ENCODE measurements at places on chromosomes 6 and 20.
A peak's percentile ranks its signal among the peaks of the same experiment; 100 is the strongest.

GRCh38 chr6:25124216-25124715, 154.9 kb upstream of the CARMIL1 start:
- no peak overlapping the region for H3K4me3 ChIP-seq
- peaks cover 60% of the 10 kb centered on the region for H3K4me1 ChIP-seq
- H3K36me3 ChIP-seq = peaks cover 73% of the 10 kb centered on the region

- H3K27ac ChIP-seq = no peak overlapping the region
- H3K4me1 ChIP-seq = no peaks in the 10 kb centered on the region
- no peak for DNase-seq
- no peaks in the 10 kb centered on the region for H3K36me3 ChIP-seq
- H3K4me3 ChIP-seq = no peak overlapping the region
Observed at GRCh38 chr20:63071541-63072181, 64.9 kb upstream of the BHLHE23 start.

DNA sequence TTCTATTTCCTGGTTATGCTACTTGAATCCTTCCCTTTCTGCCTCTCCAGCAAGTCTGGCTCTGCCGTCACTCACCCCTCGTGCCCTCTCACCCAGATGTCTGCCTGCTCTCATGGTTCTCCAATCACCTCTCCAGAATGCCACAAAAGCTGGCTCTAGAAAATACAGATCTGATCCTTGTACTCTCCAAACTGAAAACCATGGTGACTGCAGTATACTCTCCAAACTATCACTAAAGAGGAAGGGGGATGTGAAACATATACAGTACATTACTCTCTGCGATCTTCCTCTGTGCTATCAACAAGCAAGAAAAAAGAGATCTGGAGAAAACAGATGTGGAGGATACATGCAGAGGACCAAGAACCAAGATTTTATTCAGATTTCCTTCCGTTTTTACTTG, 91.1 kb downstream of the ATXN1 start:
- DNase-seq = no peak
- H3K4me1 ChIP-seq = peaks cover 67% of the 10 kb centered on the region
- no peaks in the 10 kb centered on the region for H3K27me3 ChIP-seq
- peaks cover 35% of the 10 kb centered on the region for H3K36me3 ChIP-seq
- H3K27ac ChIP-seq = peak overlapping the region; percentile 97

GRCh38 chr20:8635837-8636236, 433.1 kb upstream of the PLCB4 start:
- H3K4me3 ChIP-seq = no peak overlapping the region
- H3K4me1 ChIP-seq = no peaks in the 10 kb centered on the region
- H3K36me3 ChIP-seq = no peaks in the 10 kb centered on the region
- no peak overlapping the region for H3K27ac ChIP-seq

GRCh38 chr20:53980031-53980465, 90.3 kb downstream of the BCAS1 start:
- H3K4me3 ChIP-seq = no peak overlapping the region
- no peak for DNase-seq
- peaks cover 16% of the 10 kb centered on the region for H3K4me1 ChIP-seq
- H3K27me3 ChIP-seq = peaks cover 18% of the 10 kb centered on the region
- no peaks in the 10 kb centered on the region for H3K36me3 ChIP-seq

- no peaks in the 10 kb centered on the region for H3K4me1 ChIP-seq
- DNase-seq = no peak
Observed at GRCh38 chr6:123074616-123075015, 78.6 kb downstream of the CLVS2 start.

GRCh38 chr20:3210346-3210745, 1.0 kb downstream of the ITPA start:
- H3K36me3 ChIP-seq = peaks cover 8% of the 10 kb centered on the region
- peak overlapping the region; percentile 48 for H3K27ac ChIP-seq
- no peaks in the 10 kb centered on the region for H3K27me3 ChIP-seq
- peak overlapping the region; percentile 85 for H3K4me3 ChIP-seq
- H3K4me1 ChIP-seq = peaks cover 19% of the 10 kb centered on the region
- no peak for DNase-seq

DNA sequence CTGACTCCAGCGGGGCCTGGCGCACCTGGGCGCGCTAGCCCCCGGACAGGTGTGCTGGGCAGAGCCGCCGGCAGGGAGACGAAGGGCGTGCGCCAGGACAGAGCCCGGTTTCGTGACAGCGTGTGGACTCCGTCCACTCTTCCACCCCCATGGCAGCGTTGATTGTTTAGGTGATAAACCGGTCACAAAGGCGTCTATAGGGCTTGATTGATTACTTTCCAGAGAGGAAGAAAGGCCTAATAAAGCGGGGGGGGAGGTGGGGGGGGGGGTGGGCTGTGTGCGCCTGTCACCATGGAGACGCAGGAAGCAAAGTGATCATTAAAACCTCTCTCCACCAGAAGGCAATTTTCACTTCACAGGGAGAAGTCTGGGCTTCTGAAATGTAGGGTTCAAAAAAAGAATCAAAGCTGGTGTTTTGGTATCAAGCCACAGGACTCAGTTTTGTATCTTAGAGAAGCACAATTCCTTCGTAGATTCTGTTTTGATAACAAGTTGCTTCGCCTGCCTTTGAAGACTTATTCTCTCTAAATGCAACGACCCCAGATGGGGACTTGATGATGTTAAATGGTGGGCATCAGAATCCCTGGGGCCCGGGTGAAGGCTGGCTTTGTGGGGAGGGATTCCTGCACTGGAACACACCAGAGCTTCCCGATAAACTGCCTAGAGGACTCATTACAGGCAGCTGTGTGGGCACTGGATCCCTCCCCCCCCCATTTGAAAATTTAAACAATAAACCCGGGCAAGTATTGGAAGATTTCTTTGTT, 1.4 kb downstream of the PHACTR3 start:
- no peak for DNase-seq
- H3K4me1 ChIP-seq = peaks cover 3% of the 10 kb centered on the region
- H3K27ac ChIP-seq = no peak overlapping the region
- no peak overlapping the region for H3K4me3 ChIP-seq
- H3K27me3 ChIP-seq = peaks cover 53% of the 10 kb centered on the region

GRCh38 chr6:34798057-34798456, 6.2 kb downstream of the BLTP3A start:
- no peaks in the 10 kb centered on the region for H3K36me3 ChIP-seq
- no peak overlapping the region for H3K27ac ChIP-seq
- H3K27me3 ChIP-seq = no peaks in the 10 kb centered on the region
- no peak overlapping the region for H3K4me3 ChIP-seq
- peaks cover 8% of the 10 kb centered on the region for H3K4me1 ChIP-seq

DNA sequence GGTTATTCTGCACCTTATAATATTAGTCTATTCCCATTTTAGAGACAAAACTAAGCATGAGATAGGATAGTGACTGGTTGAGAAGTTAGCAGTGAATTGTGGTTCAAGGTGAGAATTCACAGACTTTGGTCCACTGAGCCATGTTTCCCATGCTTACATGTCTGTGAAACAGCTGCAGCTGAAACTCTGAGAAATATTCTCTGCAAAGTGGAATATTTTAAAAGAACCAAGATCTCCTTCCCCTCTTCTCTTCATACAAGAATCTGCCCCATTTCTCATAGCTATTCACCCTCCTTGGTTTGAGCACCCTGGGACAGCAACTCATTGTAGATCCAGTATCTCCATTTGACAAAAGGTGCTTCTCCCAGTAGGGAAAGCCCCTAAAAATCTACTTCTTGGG, 70.2 kb upstream of the TMEM170B start:
- H3K27ac ChIP-seq = no peak overlapping the region
- no peak overlapping the region for H3K4me3 ChIP-seq
- no peaks in the 10 kb centered on the region for H3K4me1 ChIP-seq
- H3K27me3 ChIP-seq = no peaks in the 10 kb centered on the region
- DNase-seq = no peak
- H3K36me3 ChIP-seq = no peaks in the 10 kb centered on the region

DNA sequence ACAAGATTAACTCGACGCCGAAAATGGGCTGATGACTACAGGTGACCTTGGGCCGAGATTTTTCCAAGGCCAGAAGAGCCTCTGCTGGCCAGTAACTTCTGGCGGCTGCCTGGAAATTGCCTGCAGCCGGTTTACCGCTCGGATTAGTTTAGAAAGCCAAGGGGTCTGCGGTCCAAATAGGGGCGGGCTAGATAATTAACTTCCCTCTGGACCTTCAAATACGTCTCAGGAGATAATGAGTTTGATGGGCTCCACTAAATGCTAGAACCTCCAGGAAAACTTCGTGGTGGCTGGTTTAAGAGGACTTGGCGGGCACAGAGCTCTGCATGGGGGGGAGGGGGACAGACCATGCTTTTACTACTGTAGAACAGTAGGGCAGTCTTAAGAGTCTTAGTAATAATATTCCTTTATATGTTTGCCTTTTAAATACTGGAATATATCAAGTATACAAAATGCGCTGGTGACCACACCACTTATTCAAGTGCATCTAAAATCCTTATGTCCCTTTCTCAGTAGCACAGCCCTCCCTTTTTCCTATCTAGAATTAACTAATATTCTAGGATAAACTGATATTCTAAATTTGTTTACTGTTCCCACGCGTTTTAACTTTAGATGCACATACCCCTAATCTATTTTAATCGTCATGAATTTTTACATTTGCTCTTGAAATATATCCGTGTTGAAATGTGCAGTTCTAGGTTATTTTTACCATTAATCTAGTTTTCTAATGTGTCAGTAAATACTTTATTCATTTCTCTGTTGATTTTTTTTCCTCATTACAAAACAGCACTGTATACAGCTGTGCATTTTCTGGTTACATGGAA, 107.5 kb upstream of the PRSS16 start:
- peak; percentile 67 for DNase-seq
- H3K4me1 ChIP-seq = peaks cover 53% of the 10 kb centered on the region
- H3K27me3 ChIP-seq = no peaks in the 10 kb centered on the region
- H3K4me3 ChIP-seq = peak overlapping the region; percentile 90
- peak overlapping the region; percentile 94 for H3K27ac ChIP-seq

- H3K27me3 ChIP-seq = peaks cover 8% of the 10 kb centered on the region
- H3K4me3 ChIP-seq = no peak overlapping the region
- no peaks in the 10 kb centered on the region for H3K4me1 ChIP-seq
- no peak overlapping the region for H3K27ac ChIP-seq
- no peak for DNase-seq
- H3K36me3 ChIP-seq = no peaks in the 10 kb centered on the region
Observed at GRCh38 chr6:147447835-147448611, 60.5 kb upstream of the SAMD5 start.

- no peak overlapping the region for H3K27ac ChIP-seq
- H3K36me3 ChIP-seq = peaks cover 28% of the 10 kb centered on the region
- H3K4me3 ChIP-seq = no peak overlapping the region
- H3K4me1 ChIP-seq = no peaks in the 10 kb centered on the region
- DNase-seq = no peak
Observed at GRCh38 chr6:100565439-100566104, 100.9 kb upstream of the SIM1 start.

DNA sequence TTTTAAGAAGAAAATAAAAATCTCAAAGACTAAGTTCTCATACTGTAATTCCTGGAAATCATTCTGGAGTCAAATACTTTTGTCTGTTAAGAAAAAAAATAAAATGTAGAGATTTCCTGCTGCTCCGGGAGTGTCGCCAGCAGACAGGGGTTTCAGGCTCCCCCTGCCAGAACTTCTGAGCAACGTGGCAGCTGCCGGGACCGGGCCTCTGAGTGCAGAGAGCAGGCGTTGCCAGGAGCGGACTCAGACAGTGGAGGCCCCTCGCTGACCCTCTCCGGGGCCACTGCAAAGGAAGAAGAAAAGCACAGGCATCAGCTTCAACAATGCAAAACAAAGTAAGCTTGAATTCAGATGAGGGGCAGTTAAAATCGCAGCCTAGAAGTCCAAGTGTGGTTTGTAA, 95.5 kb downstream of the THBS2 start:
- H3K27me3 ChIP-seq = peaks cover 4% of the 10 kb centered on the region
- H3K27ac ChIP-seq = no peak overlapping the region
- DNase-seq = no peak
- H3K36me3 ChIP-seq = no peaks in the 10 kb centered on the region
- no peak overlapping the region for H3K4me3 ChIP-seq
- H3K4me1 ChIP-seq = no peaks in the 10 kb centered on the region

DNA sequence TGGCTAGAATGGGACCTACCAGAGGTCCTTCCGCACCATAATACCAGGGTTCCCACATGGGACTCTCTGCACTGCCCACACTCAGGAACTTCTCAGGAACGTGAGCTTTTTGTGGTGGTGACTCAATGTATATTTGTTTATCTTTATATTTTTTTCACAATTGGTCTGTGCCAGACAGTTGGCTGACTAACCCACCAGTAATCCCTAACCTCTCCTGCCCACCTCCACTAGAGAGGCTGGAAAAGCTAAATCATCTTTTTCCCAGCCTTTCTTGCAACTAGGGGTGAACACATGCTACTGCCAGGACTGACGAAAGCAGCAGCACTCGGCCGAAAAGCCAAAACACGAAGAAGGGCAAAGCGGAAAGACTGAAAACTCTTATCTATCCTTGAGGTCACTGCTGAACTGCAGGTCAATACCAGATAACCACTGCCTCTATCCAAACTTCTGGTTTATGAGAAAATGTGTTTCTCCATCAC, 112.9 kb downstream of the TRERF1 start:
- H3K27ac ChIP-seq = peak overlapping the region; percentile 84
- peaks cover 85% of the 10 kb centered on the region for H3K4me1 ChIP-seq
- H3K4me3 ChIP-seq = no peak overlapping the region
- DNase-seq = no peak

DNA sequence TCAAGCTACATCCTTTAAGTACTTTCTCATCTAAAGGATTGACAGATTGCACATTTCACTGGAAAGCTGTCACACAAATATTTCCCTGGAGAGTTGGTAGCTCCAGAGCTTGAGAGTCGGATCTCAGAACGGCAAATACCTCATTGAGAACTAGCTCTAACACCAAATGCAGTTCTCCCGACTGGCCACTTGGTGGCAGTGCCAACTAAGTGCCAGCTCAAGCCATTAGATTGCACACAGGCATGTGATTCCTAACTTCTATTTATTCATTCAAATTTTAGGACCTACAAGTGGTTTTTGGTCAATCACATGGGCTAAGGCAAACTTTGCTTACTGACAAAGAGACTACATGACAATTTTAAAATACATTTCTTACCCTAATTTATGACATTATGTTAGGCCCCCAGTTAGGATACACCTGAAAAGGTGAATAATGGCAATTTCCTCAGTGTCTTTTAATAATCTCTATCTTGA, 7.9 kb upstream of the MCHR2 start:
- no peaks in the 10 kb centered on the region for H3K36me3 ChIP-seq
- H3K27me3 ChIP-seq = peaks cover 40% of the 10 kb centered on the region
- peak; percentile 58 for DNase-seq
- no peak overlapping the region for H3K27ac ChIP-seq
- no peaks in the 10 kb centered on the region for H3K4me1 ChIP-seq
- no peak overlapping the region for H3K4me3 ChIP-seq

DNA sequence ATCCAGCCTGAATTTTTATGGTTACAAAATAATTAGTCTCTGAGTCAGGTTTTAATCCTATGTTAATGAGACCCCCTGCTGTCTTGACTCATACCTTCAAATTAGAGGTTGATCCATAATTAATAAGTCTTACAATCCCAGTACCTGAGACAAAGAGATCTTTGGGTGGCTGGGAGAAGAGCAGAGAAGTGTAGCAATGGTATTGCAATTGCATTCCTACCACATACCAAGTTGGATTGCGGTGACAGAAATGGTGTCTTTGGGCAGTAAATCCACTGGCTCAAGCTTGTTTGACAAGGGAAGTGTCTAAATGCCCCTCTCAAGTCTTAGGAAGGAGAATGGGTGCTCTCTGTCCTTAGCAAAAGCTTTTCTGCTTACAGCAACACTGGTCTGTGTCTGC, 150.4 kb downstream of the BTBD3 start:
- H3K27me3 ChIP-seq = no peaks in the 10 kb centered on the region
- no peak overlapping the region for H3K27ac ChIP-seq
- no peaks in the 10 kb centered on the region for H3K4me1 ChIP-seq
- H3K36me3 ChIP-seq = no peaks in the 10 kb centered on the region
- DNase-seq = no peak
- H3K4me3 ChIP-seq = no peak overlapping the region
